ENCODE measurements at places on chromosomes 16 and 17.

- no peak for DNase-seq
Measured at GRCh38 chr16:84795329-84796053, 24.3 kb upstream of the CRISPLD2 start.

DNA sequence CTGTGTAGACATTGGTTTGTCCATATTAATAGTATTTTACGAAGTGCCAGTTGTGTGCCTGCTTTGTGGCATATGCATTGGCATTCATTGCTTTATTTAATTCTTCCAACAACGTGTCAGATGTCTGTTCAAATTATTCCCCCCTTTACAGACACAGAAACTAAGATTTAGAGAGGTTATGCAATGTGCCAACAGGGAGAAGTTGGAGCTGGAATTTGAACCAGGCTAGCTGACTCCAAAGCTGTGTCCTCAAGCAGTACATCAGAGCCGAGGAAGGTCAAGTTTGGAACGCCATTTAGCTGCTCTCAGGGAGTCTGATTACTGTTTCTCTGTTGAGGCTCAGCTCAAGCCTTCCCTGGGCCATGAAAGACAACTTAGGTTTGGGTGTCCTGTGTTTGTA is 232.3 kb downstream of the WWOX start:
- no peak for DNase-seq

DNA sequence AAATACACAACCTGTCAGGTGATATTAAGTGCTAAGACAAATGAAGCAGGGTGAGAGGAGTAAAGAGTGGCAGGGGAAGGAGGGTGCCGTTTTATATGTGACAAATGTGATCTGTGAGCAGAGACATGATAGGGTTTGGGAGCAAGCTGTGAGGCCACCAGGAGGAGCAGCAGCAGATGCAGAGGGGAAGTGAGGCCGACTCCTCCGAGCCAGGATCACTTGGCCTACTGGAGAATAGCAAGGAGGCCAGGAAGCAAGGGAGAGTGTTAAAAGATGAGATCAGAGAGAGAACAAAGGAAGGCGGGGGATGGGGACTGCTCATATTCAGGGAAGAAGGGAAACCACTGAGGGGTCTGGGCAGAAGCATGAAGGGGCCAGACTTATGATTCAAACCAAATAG is 129.4 kb downstream of the TANGO6 start:
- DNase-seq: peak; percentile 17

GRCh38 chr17:73562896-73563295 is 81.3 kb downstream of the SDK2 start:
- no peak for DNase-seq

DNA sequence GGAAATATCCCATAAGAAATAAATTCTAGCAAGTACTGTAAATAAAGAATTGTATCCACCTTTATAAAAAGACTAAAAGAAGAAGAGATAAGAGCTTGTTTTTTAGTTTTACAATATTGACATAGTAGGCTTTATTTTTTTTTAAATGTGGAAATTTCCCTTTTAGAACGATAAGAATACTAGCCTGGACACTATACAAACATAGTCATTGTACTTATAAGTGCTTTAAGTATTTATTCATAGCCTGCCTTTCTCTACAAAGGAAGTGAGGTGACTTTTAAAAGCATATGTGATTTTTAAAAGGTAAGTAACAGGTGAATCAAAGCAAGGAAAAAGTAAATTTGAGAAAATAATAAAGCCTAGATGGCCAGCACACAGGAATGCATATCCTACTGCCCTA is 17.7 kb downstream of the TOX3 start:
- DNase-seq: no peak

Measured in NCI-H1694 (cell line).